ENCODE measurements at places on chromosomes 2 and 18. TPM values are rescaled to one million over a fixed set of nuclear protein-coding genes. Genes with fewer than 3 reads are reported as not detected.
A peak's percentile ranks its signal among the peaks of the same experiment; 100 is the strongest.

GRCh38 chr18:78673516-78674321 is 305.9 kb upstream of the SALL3 start:
- DNase-seq, result no peak

GRCh38 chr18:11284349-11284748 is 135.0 kb upstream of the PIEZO2 start:
- no peak for DNase-seq

DNA sequence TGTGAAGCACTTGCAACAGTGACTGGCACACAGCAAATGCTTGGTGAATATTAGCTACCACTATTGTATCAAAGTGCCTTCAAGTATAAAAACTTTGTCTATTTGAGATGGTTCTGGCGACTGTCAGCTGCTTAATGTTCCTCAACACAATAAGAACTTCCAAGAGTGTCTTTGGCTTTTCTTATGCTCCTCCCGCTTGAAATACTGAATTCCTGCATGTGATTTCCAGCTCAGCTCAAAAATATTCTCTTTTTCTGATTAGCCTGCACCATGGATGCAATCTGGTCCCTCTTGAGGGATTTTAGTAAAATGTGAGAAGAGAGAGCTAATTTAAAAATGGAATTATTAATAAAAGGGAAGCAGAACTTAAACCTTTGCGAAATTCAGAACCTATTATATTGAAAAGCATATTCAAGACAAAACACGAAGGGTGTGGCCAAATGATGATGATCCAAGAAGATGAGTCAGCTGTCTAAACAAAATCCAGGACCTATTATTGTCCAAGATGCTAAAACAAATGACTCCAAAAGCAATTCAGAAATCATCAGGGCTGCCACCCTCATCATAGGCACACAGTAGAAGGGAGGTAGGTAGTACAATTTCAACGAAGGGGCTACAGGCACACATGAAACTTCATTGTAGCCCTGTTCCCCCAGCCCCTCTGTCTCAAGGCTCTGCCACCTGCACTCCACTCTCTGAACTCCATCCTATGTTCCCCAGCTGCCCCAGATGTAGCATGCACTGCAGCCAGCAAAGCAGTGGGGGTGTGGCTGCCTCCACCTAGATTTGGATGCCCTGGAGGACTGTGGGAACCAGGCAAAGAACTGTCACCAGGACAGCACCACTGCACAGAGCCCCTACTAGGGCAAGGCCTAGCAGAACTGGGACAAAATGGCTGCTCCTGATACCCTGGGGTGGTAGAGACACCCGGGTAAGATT is 190.1 kb downstream of the ZNF385B start:
- DNase-seq, result no peak

DNA sequence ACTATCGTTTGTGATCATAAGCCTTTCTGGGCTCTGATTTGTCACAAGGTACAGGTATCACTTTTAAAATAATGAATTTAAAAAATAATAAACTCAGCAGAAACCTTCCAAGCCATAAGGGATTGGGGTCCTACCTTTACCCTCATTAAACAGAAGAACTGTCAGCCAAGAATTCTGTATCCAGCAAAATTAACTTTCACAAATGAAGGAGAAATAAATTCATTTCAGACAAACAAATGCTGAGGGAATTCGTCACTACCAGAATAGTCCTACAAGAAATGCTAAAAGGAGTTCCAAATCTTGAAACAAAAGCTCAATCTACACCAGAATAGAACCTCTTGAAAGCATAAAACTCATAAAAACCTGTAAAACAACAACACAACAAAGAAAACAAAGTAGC is 25.7 kb downstream of the L3MBTL4 start:
- no peak for DNase-seq

DNA sequence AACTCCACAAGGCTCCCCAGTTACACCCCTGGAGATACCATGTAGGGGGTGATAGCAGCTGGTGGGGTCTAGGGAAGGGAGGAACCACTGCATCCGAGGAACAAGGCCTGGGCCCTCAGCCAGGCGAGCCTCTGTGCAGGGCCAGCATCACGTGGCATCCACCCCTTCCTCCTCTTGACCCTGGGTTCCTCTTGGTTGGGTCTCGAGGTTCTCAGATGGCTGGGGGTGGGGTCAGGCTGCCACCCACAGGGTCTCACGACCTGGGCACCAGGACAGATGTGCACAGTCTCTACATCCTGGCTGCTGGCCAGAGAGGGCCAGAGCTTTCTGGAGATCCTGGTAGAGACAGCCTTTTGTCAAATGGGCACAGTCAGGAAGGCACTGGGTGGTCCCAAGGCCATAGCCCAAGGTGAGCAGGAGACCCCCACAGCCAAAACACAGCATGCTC is 10.4 kb downstream of the HS6ST1 start:
- DNase-seq, result no peak

DNA sequence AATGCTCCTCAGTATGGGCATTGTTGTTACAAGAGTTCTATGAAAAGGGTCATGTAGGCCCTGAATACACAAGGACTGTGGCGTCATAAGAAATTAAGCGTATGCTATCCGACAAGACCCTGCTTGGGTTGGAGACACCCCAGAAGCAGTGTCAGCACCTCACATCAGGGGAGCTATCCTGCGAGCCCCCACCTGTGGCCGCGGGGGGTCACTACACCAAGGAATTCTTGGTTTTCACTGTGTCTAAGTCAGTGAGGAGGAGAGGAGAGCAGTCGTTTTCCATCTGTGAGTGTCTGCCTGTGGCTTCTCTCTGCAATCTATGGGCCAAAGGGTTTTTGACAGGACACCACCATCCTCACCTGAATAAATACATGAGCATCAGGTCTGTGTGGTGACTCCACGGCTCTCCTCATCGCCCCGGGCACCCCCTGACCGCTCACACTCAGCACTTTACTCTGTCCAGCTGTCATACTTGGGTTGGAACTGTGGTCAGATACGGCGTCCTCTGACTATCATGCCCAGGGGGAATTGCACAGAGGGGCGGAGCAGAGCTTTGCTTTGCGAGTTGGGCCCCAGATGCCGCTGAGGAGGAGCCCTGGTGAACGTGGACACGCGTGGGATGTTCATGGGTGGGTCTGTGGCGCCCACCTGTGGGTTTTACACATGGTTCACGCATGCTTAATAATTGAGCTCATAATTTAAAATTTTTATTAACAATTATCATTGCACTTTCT is 235.5 kb downstream of the MYT1L start:
- DNase-seq, result no peak

DNA sequence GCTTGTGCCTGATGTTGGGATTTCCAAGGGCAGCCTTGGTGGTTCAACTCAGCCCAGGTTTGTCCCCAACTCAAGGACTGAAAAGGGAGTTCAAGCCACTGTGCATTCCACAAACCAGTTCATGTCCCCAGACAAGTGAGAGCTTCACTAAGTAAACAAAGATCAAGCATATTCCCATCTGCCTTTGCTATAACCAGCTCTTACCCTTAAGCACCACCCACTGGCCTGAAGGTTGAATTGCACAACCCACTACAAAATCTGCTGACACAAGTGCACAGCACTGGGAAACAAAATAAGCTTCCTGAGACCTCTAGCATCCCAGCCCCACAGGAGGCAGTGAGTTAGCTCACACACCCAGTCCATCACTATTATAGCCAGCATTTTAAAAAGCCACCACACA is 516.7 kb downstream of the NR4A2 start:
- no peak for DNase-seq

DNA sequence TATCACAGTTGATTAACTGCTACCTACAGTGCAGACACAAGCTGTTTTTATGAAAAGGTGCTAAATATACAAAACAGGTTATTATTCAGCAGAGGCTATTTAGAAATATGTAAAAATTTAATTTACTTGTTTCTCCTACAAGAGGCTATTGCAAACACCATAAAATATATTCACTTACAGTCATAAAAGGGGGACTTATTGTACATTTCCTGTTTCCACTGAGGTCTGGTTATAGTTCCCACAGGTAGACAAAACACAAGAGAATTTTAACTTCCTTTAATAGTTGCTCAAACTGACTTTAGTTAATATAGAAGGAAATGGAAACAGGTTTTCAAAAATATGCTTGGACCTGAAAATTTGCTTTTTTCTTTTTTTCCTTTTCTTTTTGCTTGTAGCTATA is 40.0 kb upstream of the FRZB start:
- DNase-seq, result no peak

DNA sequence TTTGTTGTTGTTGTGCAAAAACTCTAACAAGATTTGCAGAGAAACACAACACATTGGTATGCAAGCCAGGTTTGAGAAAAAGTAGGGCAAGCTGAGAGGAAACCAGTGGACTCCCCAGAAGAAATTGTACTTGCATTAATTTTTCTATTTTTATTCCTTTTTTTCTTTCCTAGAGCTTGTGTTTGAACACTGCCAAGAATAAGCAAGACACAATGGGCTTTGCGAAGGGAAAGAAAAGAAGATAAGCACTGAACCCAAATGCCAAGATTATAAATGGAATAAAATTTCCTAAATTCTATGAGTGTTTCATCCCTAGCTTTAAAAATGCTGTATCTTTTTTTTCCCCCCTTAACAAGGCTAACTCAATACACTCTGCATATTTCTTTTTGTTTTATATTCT is 17.0 kb upstream of the CYTIP start:
- DNase-seq, result no peak

- DNase-seq, result no peak
These were observed 31.0 kb downstream of the CELF4 start for GRCh38 chr18:37534627-37535026.

- DNase-seq, result no peak
These were observed 55.6 kb downstream of the ANKRD44 start for GRCh38 chr2:197254776-197255530.

- no peak for DNase-seq
These were observed 84.5 kb upstream of the ODC1 start for GRCh38 chr2:10532638-10533101.

DNA sequence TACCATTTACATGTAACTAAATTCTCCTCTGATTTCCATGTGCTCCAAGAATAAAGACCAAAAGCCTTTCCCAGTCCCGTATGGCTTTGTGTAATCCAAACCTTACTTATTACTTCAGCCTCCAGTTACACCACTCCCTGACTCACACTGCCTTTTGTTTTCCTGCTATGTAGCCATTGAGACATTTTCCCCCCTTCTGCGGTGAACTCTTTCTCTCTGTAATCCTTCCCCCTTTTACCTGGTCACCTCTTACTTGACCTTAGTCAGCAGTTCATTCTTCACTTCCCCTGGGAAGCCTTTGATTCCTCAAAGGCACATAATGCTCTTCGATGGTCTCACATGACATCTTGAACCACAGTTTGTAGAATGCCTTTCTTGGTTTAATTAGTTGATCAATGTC is 256.0 kb upstream of the FANCL start:
- DNase-seq, result no peak

DNA sequence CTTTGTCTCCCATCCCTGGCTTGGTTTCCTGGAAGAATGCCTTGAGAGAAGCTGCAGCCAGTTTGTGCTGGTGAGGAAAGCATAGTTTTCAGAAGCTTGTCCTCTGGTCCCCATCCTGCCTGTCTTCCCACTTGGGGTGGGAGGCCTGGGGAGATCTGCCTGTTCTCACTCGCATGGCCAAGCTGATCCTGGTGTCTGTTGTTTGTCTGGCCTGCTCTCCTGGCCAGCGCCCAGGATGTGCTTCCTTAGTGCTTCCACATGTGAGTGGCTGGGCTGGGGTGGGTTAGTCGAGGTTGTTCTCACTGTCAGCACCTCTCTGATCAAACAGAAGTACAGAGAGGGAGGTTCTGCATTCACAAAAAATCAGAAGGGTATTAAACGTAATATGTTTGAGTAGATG is 49.5 kb downstream of the PTPRM start:
- peak; percentile 42 for DNase-seq

DNA sequence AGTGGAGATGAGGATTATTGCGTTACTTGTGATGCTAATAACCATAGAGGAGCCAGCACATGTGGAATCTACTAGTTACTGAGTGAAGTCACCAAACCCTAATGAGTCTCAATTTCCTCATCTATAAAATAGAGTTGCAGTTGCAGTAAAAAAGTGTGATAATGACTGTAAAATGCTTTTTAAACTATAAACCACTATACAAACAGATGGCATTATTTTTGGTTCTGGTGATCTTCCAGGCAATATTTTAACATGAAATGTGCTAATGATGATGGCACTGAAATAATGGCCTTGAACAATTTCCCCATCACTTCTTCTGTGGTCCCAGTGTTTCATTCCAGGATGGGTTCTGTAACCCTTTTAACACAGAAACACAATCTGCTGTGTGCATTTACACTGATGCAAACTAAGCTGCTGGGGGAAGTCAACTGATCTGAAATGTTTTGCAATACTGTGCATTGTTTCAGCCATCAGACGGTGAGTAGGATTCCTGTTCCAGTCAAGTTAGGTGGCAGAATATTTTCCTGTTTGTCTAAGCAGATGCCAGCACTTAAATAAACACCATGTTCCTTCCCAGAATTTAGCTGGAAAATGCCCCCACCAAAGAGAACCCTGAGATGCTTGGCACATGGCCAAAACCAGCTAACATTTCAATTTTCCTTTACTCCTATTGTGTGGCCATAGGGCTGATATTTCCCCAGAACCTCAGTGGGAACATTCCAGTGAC is 52.6 kb downstream of the TACR1 start:
- DNase-seq, result no peak

GRCh38 chr2:119416299-119416923 is 15.2 kb upstream of the TMEM37 start:
- no peak for DNase-seq

- DNase-seq, result peak; percentile 62
These were observed 49.8 kb downstream of the FBLN7 start for GRCh38 chr2:112187805-112188596.

DNA sequence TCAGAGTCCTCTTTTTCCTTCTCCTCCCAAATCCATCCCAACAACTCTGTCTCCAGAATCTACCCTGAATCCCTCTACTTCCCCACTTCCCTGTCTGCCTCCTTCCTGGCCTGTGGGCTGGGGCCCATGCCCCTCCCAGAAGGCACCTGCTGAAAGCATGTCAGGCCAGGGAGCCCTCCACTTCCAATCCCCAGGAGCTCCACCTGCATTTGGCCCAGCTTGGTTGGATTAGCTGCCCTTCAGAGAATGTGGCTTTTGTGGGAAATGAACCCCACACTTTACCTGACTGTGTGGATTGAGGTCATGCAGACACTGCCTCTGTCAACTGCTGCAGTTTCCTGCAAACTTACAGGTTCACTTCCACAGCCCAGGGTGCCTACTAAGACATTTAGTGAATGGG is 58.5 kb downstream of the ACOXL start:
- DNase-seq, result no peak

SANBR gene
- polyA plus RNA-seq, result 3.7 TPM

POTEC gene
- polyA plus RNA-seq, result not detected

LHCGR gene
- polyA plus RNA-seq, result not detected

REG3G gene
- 0.40 TPM for polyA plus RNA-seq

AGXT gene
- polyA plus RNA-seq, result not detected

LYPD6 gene
- polyA plus RNA-seq, result 3.5 TPM

TEX44 gene
- polyA plus RNA-seq, result not detected

SP100 gene
- polyA plus RNA-seq, result 36.5 TPM

MEP1B gene
- polyA plus RNA-seq, result not detected

IL1RL2 gene
- polyA plus RNA-seq, result 1.2 TPM
